ENCODE measurements at places on chromosomes 3 and 15.

GRCh38 chr3:183577346-183577745, 21.8 kb upstream of the KLHL6 start:
- peak; percentile 85 for DNase-seq

DNA sequence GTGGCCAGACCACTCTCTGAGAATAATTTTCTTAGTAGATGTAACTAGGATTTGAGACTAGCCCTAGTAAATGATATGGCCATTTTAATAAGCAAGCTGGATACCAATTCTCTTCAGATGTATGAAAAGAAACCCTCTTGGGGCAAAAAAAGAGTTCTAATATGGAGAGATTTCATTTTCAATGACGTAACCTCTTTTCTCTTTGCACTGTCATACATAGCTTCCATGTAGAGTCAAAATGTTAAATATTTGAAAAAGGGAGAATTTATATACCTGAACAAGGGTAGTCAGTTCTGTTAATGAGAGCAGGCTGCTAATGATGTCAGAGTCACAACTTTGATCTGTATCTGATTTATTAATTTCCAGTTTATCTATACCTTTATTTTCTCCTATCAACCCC, 120.0 kb downstream of the KBTBD8 start:
- no peak for DNase-seq

- DNase-seq = no peak
Measured at GRCh38 chr3:93906245-93906644, 67.5 kb downstream of the PROS1 start.

- DNase-seq = no peak
Measured at GRCh38 chr3:105466072-105466471, 99.4 kb downstream of the ALCAM start.

GRCh38 chr3:122969585-122970469, 57.7 kb downstream of the SEMA5B start:
- no peak for DNase-seq

GRCh38 chr3:136931606-136932005, 26.2 kb upstream of the IL20RB start:
- no peak for DNase-seq

DNA sequence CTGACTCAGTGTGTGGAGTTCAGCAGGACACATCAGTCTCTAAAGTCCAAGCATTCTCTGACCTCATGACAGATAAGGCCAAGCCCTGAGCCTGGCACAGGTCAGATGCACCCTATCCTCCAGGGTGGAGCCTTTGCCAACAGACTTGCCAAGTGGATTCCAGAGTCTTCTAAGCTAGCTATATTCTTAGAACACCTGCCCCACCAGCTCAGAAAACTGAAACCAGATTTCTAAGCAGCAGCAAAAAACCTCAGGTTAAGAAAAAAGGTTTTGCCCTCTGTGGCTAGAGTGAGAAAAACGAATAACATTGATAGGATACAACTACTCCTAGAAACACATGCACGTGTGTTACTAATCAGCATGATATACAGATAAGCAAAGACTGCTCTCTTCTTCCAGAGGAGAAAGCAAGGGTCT, 11.6 kb downstream of the RMDN3 start:
- DNase-seq = no peak

DNA sequence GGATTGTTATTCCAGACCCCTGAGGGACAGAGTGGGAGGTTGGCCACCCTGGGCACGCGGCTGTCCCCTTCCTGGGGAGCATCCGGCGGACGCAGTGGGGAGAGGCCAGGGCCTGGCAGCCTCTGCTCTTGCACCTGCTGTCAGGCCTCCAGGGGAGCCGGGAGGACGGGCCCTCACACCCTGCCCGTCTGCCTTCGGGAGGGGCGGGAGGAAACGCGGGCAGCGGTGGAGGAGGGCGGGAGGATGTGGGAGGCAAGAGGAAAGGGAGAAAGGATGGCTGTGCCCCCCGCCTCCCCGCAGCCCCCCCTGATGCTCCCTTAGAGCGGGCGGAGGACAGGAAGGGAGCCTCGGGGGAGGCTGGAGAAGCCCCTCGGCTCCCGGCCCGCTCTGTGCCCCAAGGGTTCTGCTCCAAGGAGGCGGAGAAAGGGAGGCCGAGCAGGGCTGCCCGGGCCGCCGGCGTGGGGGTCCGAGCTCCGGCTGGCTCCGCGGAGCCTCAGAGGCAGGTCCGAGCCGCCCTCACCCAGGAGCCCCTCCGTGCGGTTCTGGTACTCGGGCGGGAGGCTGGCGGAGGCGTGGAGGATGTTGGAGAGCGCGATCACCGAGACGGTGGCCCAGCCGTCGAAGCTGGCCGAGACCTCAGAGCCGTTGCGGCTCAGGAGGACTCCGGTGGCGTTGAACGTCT, 40.9 kb downstream of the MUC20 start:
- no peak for DNase-seq

- DNase-seq = no peak
Measured at GRCh38 chr15:34714476-34715121, 40.2 kb downstream of the GJD2 start.

DNA sequence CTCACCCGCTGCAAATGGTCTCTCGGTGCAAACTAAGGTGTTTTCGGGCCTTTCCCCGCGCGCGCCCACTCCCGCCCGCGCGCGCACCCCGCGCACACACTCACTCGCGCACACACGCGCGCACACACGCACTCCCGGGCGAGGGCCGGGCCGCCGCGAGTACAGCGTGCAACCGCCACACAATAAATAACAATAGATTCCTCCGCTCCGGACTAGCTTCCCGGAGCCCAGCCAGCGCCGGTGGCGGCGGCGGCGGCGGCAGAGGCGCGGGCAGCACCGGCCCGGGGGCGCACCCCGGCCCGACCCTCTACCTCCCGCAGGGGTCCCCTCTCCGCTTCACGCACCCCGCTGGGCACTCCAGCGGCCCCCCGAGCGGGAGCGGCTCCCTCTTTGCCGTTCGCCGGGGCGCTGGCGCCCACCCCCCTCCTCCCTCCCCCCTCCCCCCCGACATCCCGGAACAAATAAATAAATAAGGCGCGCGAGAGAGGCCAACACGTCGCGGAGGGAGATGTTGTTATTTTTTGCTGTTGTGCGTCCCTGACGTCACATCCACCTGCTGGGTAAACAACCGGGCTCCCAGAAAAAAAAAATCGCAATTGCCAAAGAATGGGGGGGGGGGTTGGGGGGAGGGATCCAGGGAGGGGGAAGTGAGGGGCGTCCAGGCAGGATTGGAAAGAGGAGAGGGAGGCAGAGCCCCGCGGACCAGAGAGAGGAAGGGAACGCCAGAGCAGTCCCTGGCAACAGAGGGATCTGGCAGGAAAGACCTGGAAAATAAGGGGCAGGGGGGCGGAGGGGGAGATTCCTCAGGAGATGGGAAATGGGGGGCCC, at the start of gene FOXP1:
FOXP1 (minus strand) TSS at position 163 of the 828 bp plus-strand sequence. CDS start 385,347 bp downstream, outside the sequence.
- peak; percentile 59 for DNase-seq

DNA sequence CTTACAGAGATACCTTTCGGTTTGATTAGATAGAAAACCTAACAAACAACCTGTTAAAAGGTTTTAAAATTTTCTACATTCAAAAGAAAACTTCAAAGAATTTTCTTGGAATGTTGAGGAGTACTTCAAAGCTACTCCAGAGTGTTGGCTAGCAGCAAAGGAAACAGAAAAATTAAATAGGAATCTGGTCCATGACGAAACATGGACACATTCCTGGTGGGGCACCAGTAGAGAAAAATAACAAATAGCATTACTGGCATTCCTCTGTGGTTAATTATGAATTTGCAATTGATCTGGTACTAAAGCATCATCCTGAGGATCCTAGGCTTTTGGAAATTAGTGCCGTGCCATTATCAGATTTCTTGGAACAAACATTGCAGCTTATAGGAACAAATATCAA, 59.5 kb upstream of the DPPA4 start:
- DNase-seq = no peak

- DNase-seq = no peak
Measured at GRCh38 chr3:193991666-193992424, 144.1 kb upstream of the HES1 start.

DNA sequence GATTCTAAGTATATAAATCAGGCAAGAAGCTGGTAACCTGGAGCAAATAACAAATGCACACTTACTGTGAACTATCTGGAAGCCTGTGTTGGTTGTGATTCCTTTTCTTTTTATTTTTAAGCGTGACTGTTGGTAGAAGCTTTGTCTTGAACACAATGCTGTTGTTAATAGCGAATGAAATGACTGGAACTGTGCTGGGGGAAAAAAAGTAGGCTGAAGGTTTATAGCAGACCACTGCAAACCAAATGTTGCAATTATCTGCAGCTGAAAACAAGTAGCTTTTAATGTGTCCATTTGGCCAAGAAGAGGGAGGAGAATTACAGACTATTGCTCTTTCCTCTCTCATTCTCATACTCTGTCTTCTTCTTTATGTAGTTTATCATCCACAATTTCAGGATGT, 184.5 kb upstream of the DNAJC19 start:
- DNase-seq = peak; percentile 74

DNA sequence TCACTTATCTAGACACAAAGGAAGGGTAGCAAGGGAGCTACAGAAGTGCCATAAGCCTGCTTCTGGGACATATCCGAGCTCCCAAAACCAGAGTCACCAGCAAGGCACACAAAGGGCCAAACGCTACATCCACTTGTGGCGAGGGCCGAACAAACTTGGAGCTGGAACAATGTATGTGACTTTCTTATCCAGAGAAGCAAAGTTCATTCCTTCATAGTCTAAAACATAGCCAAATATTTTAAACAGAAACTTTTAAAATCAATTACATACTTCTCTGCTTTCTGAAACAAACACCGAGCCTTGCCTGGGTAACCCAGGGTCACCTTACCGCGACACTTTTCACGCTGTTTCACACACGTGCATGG, 15.9 kb downstream of the ZXDC start:
- DNase-seq = no peak

GRCh38 chr3:149373235-149374125, 4.0 kb downstream of the TM4SF1 start:
- no peak for DNase-seq

DNA sequence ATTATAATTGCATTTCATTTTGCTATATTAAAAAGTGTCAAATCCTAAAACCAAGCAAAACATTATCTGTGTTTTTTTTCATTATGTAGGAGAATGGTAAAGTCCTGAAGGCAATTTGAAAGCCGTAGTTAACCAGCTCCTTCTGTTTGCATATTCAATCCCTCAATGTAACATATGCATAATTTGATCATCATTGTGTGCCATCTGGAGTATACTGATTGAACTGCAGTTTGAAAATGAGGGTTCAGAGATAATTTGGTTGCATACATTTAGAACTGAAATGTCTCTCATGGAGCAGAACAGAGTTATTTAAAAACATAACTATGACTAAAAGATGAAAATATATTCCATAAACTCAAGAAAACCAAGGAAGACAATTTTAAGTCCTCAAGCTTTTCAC, 518.6 kb downstream of the GBE1 start:
- DNase-seq = peak; percentile 39

DNA sequence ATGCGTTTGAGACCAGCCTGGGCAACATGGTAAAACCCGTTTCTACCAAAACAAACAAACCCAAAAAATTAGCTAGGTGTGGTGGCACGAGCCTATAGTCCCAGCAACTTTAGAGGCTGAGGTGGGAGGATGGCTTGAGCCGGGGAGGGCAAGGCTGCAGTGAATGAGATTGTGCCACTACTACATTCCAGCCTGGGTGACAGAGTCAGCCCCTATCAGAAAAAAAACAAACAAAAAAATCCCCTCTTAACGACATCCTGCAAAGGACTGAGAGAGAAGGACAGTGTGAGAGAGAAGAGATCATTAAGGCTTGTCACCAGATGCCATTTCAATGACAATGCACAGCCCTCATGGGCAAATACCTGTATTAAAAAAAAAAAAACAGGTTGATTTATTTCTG, 266.7 kb upstream of the ATP10A start:
- no peak for DNase-seq

Measured in NCI-H2081 (cell line).